ENCODE measurements at places on chromosomes 6 and 20.
A peak's percentile ranks its signal among the peaks of the same experiment; 100 is the strongest.

DNA sequence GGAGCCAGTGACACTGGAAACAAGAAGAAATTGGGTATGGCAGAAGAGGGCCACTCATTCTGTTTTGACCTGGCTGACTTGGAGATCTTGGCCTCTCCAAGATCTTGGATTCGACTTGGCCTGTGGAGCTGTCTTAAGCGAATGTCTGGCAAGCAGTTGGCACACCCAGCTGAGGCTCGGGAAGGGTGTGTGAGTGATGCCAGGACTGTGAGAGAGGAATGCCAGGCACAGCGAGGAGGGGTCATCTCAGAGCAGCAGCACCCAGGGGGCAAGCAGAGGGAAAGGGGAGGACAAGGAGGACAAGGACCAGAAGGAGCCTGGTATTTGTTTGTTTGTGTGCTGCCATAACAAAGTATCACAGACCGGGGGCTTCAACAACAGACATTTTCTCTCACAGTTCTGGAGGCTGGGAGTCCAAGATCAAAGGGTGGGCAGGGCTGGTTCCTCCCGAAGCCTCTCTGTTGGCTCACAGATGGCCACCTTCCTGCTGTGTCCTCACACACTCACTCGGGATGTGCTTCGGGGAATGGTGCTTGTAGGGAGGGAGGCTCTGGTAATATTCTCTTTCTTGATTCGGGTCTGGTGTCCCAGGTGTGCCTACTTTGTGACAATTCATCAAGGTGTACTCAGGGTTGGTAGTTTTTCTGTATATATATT lies 33.0 kb downstream of the RPP40 start:
- DNase-seq: no peak

DNA sequence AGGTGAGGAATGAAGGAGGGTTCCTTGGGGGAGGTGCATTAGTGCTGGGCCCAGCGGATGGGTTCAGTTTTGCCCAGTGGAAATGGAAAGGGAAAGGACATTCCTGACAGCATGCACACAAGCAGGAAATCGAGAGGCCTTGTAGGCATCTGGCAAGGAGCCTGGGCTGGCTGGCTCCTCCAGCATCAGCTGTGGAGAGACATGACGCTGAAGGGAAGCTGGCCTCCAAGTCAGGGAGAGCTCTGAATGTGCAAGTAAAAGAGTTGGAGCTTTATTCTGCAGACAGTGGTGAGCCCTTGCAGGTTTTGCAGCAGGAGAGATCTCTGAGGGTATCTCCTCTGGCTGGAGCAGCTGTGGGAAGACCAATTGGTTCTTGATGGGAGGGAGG lies 154.3 kb downstream of the MRPL14 start:
- no peak for DNase-seq

DNA sequence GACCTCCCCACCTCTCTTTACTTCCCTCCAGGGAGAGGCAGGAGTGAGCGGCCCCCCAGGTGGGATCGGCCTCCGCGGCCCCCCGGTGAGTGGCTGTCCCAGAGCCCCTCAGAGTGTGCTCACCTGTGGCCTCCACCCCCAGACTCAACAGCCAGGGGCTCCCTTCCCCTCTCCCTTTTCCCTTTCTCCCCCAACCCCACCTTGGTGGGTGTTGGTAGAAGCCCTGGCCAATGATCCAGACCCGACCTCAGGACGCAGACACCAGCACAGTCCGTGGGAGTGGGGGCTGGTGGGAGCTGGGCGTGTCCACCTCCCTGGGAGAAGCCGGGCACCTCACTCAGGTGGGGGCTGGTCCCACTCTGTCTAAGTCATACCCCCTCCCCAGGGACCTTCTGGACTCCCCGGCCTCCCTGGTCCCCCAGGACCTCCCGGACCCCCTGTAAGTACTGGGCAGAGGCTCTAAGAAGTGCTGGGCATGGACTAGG lies 4.9 kb downstream of the COL9A3 start:
- DNase-seq: no peak

- DNase-seq: no peak
Observed at GRCh38 chr20:5973172-5973571, 22.7 kb downstream of the MCM8 start.

GRCh38 chr6:33123732-33124524 lies 48.1 kb downstream of the HLA-DPB1 start:
- no peak for DNase-seq

- DNase-seq: no peak
Observed at GRCh38 chr6:89194559-89194958, 22.6 kb downstream of the GABRR1 start.

GRCh38 chr6:149935668-149936067 lies 6.1 kb upstream of the ULBP2 start:
- DNase-seq: no peak

DNA sequence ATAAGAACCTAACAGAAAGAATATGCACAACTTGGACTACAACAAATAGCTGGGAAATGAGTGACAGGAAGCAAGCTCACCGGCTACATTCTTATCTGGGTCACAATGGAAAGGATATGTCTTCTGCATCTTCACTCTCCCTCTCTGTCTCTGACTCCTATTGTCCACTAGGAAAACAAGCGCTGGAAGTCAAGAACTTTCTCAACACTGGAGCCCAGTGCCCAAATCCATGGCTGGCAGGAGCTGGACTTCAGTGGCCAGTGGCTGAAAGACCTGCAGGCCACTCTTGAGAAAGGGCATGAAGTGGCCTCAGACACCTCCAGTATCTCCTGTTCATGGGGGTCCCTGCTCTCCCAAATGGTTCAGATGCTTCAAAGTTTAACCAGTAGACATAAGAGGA lies 62.0 kb downstream of the FAM50B start:
- no peak for DNase-seq

- DNase-seq: no peak
Observed at GRCh38 chr6:36463676-36464075, 20.9 kb downstream of the KCTD20 start.

GRCh38 chr6:25017932-25018567 lies 82.3 kb upstream of the RIPOR2 start:
- DNase-seq: peak; percentile 50

DNA sequence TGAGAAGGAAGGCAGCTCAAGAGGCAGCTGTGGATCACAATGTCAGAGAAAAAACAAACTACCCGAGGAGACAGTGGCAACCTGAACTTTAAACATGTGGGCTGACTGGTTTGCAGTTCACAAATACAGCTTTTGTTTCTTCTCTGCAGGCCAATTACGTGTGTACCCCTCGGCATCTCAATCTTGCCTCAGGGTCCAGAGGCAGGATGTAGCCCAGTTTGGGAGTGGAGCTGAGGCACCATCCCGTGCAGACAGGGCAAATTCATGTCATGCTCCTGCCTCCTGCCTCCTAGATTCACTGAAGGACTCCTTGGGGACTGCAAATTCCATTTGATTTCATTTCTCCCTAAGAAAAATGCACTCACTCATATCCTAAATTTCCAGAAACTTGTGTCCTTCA lies 94.2 kb upstream of the KCNK16 start:
- no peak for DNase-seq

DNA sequence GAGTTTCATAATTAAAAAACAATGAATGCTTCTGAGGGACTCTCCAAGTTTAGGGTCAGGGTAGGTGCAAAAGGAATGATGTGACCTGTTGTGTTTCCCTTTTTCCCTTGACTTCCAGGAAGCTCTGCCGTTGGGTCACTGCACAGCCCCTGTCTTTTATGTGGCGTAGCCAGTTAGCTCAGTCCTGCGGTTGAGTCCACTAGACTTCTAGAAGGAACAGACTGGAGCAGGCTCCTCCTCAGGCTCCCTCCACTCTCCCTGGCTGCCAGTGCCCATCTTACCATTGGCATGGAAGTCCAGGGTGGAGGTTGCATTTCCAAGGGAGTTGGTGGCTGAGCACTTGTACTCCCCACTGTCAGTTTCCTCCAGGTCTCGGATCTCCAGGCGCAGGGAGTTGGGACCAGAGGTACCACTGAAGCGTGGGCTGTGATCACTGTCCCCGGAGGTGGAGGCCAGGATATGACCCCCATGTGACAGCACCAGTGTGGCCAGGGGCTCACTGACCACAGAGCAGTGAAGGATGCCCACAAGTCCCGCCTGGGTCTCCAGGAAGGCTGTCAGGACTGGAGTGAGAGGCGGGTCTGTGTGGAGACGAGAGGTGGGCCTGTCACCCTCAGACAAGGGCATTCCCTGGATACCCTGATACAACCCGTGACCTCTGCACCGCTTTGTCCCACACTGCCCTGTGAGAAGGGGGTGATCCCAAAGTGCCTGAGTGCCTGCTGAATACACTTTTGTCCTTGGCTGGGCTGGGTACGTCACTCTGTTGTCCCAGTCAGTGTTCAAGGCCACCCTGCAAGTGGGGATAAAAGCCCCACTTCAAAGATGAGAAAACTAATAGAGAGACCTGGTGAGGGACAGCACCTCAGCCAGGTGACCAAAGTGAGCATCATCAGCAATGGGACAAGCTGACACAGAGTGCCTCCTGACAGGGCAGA lies 11.1 kb downstream of the SIGLEC1 start:
- no peak for DNase-seq

- no peak for DNase-seq
Observed at GRCh38 chr6:156254240-156254639, 522.9 kb upstream of the ARID1B start.

- DNase-seq: no peak
Observed at GRCh38 chr6:134058622-134059366, 6.4 kb upstream of the SLC2A12 start.

DNA sequence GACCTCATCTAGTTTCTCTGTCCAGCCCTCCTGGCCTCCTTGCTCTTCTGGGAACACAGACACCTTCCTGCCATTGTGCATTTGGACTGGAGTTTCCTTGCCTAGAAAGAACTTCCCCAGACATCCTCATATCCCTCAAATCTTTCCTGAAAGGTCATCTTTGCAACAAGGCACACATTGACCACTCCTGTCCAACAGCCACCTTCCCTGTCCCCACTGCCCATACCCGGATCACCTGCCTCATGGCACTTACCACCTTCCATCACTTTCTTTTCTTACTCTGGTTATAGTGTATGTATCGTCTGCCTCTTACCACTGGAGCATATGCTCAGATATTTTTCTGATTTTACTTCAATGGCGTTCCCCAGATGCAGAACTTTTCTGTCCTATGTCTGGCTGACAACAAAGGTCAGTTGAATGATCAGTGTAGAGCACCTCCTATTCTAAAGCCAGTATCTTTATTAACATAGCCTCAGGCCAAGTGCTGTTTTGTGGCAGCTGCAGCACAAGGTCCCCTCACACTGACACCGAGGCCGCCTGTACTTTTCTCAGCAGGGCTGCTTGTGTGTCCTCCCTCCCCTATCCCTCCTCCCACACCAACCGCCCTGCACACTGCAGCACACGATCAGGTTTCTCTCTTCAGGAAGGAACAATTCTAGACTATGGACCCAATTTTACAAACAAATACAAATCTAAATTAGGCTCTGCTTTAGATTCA lies 4.1 kb downstream of the HLA-C start:
- no peak for DNase-seq

- no peak for DNase-seq
Observed at GRCh38 chr6:108123946-108124345, 41.9 kb upstream of the NR2E1 start.

DNA sequence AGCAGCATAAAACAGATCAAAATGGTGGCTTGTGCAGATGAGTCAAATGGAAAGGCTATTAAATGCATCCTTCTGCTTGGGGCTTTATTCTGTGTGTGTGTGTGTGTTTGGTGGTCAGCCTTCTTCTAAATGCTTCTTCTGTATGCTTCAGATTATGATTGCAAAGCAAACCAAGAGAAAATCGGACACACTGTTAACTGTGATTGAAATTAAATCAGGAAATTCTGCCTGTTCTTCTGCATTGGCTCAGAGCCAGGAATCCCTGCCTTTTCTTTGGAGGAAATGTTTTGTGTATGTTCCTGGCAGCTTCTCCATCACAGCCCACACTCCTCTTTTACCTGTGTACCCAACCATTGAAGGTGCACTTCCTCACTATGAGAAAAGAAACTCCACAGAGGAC lies 22.3 kb upstream of the PDE10A start:
- no peak for DNase-seq

DNA sequence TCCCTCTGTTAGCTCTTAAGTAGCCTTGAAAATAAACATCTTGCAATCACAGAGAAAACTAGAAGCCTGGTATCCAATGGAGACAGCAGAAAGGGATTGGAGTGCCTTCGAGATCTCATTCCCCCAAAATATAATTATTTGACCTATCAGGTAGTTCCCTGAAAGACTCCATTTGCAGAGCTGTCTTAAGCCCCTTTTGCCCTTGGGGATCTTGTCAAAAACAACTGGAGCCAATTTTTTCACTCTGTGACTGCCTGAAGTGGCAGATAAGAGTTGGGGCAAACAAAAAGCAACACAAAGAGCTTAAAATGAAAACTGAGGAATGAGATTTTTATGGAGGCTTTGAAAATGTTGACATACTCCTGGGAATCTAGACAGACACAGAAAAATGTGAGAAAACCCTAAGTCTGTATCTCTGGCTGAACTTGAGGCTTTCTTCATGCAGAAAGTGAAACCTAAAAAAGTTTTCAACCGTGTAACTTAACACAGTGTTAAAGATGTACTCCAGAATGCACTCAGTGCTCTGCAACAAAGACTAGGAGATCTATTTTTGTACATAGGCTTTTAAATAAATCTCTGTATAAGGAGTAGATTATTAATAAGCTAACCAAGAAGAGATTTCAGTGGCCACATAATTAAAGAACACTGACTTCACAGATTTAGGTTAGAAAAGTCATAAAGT lies 971.1 kb upstream of the MAN1A1 start:
- no peak for DNase-seq

DNA sequence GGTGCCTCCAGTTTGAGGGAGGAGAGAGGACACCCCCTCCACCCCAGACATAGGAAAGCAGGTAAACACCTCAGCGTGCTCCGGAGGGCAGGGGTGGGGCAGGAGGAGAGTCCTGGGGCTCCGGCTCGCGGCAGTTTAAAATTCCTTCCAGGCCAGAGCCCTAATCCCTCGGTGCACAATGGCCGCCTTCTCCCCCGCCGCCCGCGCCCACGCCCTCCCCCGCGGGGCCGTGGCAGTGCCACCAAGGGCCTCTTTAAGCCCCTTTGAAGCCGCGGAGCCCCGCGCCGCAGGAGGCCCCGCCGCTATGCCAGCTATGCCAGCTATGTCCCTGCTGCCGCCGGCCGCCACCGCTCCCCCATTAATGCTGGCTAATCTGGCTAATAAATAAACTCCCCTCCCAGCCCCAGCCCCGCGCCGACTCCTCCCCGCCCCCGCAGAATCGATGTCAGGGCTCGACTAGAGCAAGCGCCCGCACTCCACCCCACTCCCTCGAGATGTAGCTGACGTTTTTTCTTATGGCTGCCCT lies 125.1 kb downstream of the MRPL14 start:
- DNase-seq: no peak

- DNase-seq: no peak
Observed at GRCh38 chr6:6674872-6675271, 86.4 kb downstream of the LY86 start.

- no peak for DNase-seq
Observed at GRCh38 chr20:32581839-32582658, 3.1 kb downstream of the NOL4L start.

- DNase-seq: no peak
Observed at GRCh38 chr20:6692566-6693173, 74.8 kb upstream of the BMP2 start.

GRCh38 chr6:106379951-106380350 lies 19.4 kb downstream of the CRYBG1 start:
- DNase-seq: no peak

DNA sequence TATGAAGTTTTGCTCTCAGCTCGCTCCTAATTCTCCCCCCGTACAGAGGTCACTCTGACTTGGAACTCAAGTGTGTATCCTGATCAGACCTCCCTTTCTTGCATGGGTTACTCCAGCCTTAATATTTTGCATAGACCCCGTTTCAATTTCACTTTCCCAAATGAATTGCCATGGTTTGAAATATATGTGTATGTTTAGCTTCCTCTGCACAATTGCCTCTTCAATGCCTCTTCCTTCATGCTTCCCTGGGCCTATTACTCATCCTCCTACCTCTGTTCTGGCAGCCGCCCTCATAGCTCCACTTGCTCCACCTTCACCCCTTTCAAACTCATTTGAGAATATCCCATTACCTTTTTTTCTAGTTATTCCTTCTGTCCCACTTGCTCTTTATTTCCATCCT lies 90.0 kb upstream of the SAMD5 start:
- no peak for DNase-seq
